NCI-H1436 (cell line): ENCODE measurements at places on chromosomes 2 and 18.
A peak's percentile ranks its signal among the peaks of the same experiment; 100 is the strongest.

GRCh38 chr18:59547581-59548182, 149.5 kb downstream of the CCBE1 start:
- no peak for DNase-seq

- no peak for DNase-seq
Measured at GRCh38 chr2:180156651-180157050, 149.6 kb upstream of the CWC22 start.

GRCh38 chr2:169761251-169761969, 27.8 kb downstream of the KLHL23 start:
- no peak for DNase-seq

DNA sequence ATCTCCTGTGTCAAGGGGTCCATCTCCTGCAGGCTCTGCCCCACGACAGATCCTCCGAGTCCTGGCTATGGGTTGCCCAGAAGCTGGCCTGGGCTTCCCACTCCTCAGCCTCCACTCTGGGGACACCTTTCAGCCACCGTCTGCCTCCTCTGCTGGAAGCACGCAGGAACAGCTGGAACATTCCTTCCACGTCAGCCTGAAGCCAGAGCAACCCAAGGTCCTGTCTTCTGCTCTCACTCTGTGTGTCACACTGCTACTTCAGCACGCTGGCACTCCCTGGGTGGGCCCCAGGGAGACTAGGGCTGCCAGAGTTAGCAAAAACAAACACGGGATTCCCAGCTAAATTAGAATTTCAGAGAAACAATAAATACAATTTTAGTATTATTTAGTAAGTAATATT, 148.8 kb downstream of the HRH4 start:
- no peak for DNase-seq

GRCh38 chr2:135150725-135151124, 98.6 kb downstream of the RAB3GAP1 start:
- no peak for DNase-seq

DNA sequence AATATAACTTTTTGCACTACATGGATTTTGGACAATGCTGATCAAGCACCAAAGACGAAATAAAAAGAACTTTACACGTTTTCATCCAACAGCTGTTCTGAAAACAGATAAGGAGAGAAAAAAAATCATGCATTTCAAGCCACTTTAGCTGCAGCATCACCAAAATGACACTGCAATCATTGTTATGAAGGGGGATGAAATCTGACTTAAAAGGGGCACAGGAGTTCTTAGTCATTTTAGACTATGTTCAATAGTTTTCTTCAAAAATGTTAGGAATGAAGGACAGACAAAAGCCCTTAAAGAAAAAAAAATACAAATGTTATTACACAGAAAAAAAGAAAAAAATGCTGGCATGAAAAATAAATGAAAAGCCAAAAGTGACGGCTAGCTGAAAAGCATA, 71.2 kb downstream of the CUL3 start:
- DNase-seq = no peak

DNA sequence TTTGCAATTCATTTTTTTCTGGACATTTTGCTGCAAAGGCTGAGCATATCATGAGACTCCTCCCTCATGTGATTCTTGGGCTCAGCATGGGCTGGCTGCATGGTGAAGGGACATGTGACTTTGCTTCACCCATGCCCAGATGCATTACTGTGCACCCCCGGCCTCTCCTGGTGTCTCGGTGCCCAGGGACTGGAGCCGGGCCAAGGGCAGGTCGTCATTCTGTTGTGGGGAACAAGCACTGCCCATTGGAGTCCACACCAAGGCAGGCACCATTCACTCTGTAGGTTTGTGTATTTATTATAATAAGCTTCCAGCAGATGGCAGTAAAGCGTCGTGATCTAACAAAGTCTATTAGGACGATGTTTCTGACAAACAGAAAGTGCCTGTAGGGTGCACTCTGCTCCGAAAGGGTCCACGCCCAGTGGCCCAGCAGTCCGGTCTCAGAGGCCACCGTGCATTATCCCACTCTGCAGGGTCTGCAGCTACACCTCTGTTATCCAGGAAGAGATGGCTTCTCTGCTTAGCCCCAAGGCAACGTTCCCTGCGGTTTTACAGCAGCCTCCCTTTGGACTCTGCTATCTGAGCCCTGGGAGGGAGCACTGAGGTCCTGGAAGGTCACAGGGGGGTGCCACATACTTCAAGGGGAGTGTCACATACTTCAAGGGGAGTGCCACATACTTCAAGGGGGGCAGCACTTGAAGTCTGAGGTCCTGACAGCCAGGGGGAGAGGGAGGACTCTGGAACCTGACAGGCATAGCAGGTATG, 219.6 kb downstream of the TSN start:
- peak; percentile 78 for DNase-seq

DNA sequence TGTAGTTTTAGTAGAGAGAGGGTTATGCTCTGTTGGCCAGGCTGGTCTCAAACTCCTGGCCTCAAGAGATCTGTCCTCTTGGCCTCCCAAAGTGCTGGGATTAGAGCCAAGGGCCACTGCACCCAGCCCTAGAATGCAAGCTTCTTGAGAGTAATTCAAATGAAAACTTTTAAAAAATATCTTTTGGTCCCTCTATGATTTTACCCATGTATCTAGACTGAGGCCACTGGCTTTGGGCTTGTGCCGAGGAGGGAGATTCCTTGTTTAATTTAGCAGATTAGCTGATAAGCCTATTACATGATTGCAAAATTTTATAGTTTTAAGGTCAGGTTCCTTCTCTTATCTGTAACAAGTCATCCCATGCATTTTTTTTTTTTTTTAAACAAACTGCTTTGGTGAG, 59.5 kb upstream of the CCDC195 start:
- no peak for DNase-seq

DNA sequence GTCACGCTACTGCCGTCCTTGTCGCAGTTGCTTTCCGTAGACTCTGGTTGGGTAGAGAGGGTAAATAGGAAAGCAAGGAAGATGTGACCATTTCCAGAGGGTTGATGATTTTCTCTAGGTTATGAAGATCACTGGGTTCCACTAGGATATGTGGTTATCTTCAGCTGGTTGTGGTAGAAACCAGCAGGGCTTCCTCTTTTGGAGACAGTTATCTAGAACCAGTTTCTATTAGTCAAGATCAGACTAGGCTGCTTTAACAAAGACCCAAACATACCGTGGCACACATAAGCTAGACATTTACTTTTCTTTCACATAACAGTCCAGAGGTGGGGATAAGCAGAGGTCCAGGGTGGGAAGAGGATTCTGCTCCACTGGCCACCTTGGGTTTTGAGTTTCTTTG, 59.6 kb downstream of the FASTKD2 start:
- no peak for DNase-seq

- no peak for DNase-seq
Measured at GRCh38 chr2:36963106-36963505, 3.2 kb downstream of the STRN start.

GRCh38 chr2:101873543-101873942, 118.2 kb upstream of the IL1R2 start:
- no peak for DNase-seq

DNA sequence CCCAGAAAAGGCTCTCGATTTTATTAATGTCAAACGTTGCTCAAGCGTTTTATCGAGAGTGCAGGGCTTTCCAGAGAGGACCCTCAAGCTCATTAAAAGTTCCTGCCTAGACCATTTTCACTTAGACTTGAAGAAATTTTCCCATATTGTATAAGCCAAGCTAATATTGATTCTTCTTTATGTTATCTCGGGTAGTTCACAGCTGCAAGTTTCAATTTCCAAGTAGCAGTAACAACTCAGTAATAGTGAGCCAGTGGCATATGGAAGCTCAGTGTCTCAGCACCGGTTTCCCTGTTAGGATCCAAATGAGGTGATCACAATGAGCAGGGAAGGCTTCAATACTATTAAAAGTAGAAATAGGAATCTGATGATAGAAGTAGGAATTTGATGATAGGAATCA, 274.5 kb downstream of the TMX3 start:
- no peak for DNase-seq

DNA sequence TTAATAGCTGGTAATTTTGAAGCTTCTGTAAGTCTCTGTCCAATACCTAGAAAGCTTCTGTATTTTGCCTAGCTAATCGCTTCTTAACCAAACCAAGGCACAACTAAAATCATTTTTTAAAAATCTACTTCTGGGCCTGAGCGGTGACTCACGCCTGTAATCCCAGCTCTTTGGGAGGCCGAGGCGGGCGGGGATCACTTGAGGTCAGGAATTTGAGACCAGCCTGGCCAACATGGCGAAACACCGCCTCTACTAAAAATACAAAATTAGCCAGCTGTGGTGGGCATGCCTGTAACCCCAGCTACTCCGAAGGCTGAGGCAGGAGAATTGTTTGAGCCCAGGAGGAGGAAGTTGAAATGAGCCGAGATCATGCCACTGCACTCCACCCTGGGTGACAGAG, 148.6 kb upstream of the FIGN start:
- DNase-seq = no peak

DNA sequence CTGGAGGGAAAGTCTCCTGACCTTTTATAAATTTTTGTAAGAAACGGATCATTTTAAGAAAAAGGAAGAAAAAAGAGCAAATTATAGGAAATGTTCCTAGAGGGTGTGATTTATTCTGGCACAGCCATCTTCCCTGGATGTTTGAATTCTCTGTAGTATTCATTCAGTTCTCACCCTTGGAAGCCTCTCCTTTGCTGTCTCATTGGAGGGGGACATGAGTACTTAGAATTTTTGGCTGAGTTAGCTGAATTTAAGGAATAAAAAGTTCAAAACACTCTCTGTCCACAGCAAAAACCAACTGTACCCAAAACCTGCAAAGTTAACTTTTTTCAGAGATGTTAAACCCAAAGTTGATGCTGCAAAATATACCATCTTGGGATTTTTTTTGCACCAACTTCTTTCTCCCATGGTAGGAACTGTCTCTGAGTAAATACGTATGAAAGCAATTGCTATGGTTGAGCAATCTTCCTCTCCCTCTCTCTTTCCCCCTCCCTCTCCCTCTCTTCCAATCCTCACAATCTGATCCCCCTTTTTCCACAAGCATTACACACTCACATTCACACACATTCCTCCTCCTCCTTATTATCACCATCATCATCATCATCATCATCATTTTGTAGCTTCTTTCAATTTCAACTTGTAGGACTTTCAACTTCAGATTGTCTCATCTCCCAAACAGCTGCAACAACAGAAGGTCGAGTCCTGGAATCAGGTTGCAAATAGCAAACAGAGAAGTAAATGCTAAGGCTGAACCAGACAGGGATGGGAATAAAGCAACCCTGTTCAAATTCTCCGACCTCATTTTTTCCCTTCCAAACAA, 183.7 kb downstream of the GFPT1 start:
- no peak for DNase-seq

GRCh38 chr2:206275312-206276055, 1.0 kb downstream of the ZDBF2 start:
- peak; percentile 14 for DNase-seq

- no peak for DNase-seq
Measured at GRCh38 chr2:238305092-238305862, 15.0 kb upstream of the TRAF3IP1 start.

DNA sequence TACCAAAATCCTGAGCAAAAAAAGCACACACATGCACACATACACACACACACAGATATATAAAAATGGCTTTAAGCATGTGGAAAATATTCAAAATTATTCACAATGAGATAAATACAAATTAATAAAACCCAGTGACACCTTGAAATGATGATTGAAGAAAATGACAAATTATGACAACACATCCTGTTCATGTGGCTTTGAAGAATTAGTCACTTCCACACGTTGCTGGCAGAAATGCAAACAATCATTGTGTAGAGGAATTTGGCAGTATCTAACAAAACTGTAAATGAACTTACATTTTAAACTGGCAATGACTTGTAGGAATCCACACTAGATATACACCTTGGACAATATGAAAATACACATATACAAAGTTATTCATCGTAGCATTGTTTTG, 95.8 kb upstream of the RGPD4 start:
- no peak for DNase-seq

- no peak for DNase-seq
Measured at GRCh38 chr18:53639687-53640086, 584.8 kb downstream of the MBD2 start.

DNA sequence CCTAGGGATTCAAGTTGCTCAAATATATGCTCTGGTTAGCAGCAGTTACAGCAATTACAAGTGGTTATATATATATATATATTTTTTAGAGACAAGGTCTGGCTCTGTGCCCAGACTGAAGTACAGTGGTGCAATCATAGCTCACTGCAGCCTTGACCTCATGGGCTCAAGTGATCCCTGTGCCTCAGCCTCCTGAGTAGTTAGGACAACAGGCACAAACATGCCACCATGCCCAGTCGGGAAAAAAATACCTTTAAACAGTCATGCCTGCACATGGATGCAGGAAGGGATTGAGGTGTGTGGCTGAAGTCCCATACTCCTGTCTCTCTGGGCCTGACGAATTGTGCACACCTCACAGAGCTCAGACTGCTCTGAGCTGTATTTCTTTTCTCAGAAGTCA, 19.6 kb upstream of the DNAH7 start:
- no peak for DNase-seq

DNA sequence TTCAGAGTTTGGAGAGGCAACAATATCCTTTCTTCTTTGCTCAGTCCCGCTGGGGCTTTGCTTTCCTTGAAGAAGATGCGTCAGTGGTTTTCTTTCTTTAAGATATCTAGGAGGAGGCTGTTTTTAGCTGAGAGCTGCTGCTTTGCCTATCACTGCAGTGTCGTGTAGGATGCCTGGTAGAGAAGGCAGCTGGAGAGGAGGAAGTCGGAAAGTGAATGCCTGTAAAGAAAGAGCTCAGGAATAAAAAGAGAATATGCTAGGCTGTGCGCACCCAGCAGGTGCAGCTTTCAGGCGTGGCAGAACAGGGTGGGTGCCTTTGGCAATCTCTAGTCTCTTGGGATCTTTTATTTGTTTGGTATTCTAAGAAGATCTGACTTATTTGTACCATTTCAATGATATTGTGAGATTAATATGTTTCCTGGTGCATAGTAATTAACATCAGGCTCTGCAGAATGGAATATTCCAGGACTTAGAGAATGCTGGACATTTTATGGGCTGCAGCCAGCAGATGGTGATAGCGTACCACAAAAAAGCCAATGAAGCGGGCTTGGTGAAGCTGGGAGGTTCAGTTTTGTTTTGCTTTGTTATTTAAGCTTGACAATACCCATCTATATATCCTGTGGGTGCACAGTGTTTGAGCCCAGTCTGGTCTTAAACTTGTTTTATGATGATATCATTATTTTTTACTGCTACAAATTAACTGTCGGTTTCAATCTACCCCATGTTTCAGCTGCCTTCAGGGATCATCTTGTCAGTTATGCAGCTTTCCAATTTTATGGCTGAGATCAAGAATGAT, 34.9 kb downstream of the CAVIN2 start:
- DNase-seq = peak; percentile 65
